ENCODE measurements at places on chromosomes 16 and 17.

DNA sequence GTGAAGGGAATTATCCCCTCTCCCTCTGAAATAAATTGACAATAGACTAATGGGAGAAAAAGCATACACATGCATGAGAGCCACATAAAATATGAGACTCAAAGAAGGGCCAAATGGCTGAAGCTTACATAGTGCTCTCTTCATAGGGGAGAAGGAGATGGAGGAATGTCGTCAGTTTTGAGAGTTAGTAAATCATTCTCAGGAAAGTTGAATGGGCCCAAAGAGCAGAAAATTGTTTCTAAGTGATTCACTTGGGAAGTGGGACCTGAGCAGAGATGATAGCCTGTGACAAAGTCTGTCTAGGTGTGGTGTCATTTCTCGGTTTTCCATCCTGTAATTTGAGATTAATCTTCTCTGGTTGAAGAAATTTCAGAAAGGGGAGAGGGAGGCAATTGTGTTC, 35.0 kb downstream of the BCAS3 start:
- DNase-seq: no peak

GRCh38 chr17:78557598-78558039, 19.6 kb downstream of the DNAH17 start:
- DNase-seq: no peak

DNA sequence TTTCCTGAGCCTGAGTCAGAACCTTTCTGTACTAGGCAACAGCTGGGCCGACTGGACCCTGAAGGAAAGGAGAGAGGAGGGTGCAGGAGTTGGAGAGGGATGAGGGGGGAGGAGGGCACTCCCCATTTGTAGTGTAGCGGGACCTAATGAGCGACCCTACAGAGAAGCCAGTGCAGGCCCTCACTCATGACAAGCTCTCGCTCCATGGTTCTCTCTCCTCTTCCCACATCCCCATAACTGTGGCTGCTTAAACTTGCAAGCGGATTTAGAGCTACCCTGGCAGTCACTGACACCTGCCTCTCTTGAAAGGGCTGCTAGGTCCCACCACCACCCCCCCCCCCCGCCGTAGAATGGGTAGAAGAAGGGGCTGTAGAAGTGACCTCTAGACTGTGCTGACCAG, 14.5 kb downstream of the NKD1 start:
- DNase-seq: no peak

DNA sequence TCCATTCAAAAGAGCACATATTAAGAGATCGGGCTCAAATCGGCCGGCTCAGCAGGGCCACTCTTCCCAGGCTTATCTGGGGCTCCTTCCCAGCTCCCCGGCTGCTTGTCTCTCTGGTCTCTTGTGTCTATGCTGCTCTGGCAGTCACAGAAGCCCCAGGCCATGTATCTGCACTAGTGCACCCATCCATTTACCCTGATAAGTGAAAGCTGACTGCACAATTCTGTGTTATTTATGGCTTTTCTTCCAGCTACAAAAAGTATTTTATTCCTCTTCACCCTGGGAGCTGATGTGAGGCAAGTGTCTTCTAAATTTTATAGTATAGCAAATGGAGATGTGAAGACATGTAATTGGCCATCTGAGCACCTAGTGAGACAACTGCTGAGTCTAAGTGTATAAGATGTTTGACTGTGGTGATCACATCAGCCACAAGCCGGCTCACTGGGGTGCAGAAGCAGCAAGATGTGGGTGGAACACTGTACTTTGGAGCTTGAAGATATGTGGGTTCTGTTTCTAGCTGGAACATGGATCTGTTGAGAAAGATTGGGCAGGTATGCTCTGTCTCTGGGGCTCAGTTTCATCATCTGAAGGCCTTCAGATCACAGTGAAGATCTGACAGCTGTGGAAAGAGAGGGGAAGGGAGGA, 78.1 kb upstream of the MPHOSPH6 start:
- DNase-seq: no peak

DNA sequence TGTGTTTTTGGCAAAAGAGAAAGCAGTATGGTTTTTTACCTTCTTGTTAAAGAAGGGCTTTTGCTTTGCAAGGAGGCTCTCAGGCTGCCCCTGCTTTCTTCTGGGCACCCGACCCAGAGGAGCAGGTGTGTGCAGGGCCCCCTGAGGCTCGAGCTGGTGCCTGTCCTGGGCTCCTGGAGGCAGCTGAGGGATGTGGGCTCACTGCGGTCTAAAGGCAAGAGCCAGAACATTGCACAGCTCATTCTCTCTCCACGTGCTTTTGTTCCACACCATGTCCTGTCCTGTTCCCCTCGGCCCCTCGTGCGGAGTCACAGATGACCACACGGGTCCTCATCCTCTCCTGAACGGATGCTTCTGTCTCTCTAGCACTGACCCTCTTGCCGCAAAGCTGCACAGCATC, 36.7 kb upstream of the CAPN15 start:
- DNase-seq: no peak

- DNase-seq: no peak
These were observed 51.8 kb upstream of the MAP3K14 start for GRCh38 chr17:45368651-45369050.

Data from neural progenitor cell (in vitro differentiated cells).